ENCODE measurements at places on chromosomes 13 and 19.

DNA sequence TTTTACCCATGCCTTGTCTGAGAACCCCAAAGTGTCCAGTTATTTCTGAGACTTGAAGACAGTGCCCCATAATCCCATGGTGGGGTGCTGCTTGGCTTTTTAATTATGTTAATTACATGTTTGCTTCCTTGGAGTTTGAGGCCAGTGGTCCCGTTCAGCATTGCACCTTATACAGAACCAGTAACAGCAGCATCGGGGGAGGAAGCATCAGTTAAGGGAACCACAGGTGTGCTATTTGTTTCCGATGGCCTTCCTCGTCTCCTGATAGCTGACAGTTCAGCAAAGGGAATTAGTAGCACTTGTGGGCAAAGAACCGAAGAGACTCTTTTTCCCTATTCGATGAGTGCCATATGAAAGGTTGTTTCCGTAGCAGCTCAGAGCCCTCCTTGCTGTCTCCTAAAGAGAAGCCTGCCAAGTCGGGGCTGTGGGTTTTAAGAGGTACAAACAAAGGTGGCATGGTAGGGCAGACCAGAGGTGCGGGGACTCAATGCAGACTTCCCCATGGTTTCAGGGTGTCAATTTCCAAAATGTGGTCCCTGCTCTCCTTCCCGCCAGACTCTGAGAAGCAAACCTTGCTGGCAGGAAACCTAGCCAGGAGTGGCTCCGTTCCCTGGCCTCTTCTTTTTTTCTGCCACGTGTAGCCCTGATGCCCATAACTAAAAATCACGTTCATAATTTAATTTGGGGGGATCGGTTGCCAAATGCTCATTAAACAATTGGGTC, 225.2 kb upstream of the TSHZ3 start:
- DNase-seq, result no peak

DNA sequence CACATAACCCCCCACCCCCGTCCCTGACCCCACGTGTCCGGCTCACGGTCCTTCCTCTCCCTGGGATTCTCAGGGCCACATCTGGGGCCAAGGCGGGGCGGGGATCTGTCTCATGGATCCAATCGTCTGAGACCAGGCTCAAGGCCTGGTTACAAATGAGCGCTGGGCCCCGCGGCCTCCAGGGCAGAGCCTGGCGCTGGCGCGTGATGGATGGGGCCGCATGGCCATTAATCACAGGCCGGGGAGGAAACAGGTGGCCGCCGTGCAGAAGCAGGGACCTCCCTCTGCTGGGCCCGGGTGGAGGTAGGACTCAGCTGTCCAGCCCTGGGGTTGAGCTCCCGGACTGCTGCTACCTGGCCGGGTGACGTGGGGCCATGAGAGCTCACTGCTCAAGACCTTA, 5.8 kb upstream of the TLE5 start:
- no peak for DNase-seq

GRCh38 chr19:31261019-31261602, 88.1 kb downstream of the TSHZ3 start:
- no peak for DNase-seq

- no peak for DNase-seq
Measured at GRCh38 chr13:50309318-50309717, 294.1 kb downstream of the KCNRG start.

DNA sequence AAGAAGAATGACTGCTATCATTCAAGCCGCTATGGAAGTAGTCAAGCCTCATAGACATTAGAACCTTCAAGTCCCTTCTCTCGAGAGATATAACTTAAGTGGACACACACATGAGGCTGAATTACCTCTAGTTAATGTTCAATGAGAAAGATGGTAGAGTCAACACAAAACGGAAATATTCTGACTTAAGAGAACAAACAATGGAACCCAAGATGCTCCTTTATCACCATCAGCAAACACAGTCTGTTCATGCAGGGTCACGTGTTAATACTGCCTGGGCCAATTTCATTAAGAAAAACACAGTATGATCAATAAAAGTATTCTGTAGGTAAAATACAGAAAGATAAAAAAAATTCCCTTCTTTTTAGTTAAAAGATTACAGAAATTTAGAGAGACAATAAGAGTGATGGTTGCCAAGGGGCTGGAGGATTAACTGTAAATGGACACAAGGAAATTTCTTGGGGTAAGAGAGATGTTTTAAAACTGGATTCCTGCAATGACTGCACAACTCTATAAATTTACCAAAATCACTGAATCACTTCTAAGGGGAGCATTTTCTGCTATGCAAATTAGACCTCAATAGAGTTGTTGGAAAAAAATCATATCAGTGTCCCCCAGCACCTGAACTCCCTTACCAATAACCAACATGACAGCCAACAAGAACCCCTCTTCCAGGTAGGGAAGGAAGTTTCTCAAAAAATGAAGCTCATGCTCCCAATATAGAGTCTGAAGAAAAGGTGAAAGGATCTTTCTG, 256.6 kb downstream of the ABCC4 start:
- no peak for DNase-seq

DNA sequence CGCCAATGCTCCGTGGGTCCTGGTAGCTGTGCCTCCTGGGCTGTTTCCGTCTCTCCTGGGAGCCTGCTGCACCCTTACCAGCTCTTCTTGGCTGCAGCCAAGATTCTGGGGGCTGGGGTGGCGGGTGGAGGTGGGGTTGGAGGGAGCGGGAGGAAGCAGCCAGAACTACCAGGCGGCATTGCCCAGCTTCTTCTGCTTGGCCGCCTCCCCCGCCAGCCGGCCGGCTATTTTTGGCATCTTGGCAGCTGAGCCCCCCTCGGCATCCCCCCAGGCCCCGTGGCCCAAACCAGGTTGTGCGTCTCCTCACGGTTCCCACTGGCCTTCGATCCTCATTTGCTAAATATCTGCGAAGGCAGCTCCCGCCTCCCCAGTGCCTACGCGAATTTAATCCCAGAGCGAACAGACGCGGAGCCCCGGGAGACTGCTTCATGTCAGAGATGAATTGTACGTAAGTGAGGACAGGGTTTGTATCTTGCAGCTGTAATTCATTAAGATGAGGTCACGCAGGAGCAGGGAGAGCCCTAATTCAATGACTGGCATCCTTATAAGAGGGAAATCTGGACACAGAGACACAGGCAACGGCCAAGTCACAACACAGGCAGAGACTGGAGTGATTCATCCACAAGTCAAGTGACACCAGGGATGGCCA, 12.8 kb upstream of the PEAK3 start:
- no peak for DNase-seq

GRCh38 chr13:110431425-110432294, 124.6 kb downstream of the COL4A2 start:
- DNase-seq, result no peak

DNA sequence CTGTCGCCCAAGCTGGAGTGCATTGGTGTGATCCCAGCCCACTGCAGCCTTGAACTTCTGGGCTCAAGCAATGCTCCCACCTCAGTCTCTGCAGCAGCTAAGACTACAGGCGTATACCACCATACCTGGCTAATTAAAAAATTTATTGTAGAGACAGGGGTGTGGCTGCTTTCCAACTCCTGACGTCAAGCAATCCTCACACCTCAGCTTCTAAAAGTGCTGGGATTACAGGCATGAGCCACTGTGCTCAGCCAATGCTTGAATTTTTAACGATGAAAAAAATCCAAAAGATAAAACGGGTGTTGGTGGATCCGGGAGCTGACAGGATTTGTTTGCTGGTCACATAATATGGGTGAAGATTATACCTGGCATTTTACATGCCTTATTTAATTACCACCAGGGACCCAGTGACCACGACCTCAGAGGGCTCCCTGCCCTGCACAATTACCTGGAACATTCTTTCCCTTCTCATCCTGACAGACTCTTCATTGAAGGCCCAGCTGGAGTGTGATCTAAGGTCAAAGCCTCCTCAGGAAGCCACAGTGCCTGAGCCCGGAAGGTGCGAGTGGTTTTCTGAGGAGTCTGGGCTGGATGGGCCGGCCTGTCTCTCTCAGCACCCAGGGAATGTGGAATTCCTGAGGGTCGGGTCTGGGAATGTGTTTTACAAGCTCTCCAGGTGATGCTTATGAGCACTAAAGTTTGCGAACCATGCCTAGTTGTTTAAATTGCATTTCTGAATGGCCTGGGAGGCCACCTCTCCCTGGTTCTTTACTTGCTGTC, 193.3 kb downstream of the USP12 start:
- no peak for DNase-seq

GRCh38 chr19:32138416-32138815, 207.0 kb upstream of the ZNF507 start:
- no peak for DNase-seq

- DNase-seq, result no peak
Measured at GRCh38 chr13:113374511-113375175, 10.7 kb upstream of the GRTP1 start.

- no peak for DNase-seq
Measured at GRCh38 chr19:15936950-15937349, 2.6 kb upstream of the CYP4F11 start.

GRCh38 chr13:91946498-91947070, 548.2 kb downstream of the GPC5 start:
- no peak for DNase-seq

DNA sequence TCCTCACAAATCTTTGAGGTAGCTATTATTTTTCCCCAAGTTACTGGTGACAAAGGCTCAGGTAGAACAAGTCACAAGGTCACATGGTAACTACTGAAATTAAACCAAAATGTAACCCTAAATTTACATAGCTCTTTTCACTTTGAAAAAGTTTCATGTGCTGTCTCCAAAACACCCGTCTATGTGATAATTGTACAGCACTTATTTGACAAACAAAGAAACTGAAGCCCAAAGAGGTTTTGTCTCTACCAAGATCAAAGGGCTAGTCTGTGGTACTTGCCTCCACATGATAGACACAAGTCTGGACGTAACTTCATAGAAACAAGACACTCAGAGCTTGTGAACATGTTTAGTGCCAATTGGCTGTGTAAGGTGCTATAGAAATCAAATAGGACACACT, 108.3 kb downstream of the SACS start:
- DNase-seq, result no peak

- no peak for DNase-seq
Measured at GRCh38 chr19:6651965-6652804, 17.8 kb downstream of the TNFSF14 start.

Data from H54 (cell line).